ELF-1 (cell line): ENCODE measurements at places on chromosomes 2 and 18.

- no peak for DNase-seq
Observed at GRCh38 chr18:12748671-12749070, 45.8 kb downstream of the PSMG2 start.

DNA sequence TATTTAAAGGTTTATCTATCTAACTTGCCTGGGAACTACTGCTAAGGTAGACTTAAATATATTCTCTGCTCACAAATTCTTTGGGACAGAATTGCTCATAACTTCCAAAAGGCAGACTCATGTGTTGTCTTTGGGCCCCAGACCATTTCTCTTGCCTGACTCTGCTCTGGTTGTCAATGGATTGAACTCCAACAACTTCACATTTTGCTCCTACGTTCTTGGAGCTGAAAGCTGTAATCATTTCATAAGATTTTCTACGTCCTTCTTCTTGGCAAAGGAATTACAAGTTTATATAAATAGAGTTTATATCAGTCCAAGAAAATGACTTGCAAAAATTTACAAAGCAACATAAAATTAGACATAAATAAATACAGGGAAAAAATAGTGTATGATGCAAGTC is 32.9 kb upstream of the PPM1B start:
- no peak for DNase-seq

DNA sequence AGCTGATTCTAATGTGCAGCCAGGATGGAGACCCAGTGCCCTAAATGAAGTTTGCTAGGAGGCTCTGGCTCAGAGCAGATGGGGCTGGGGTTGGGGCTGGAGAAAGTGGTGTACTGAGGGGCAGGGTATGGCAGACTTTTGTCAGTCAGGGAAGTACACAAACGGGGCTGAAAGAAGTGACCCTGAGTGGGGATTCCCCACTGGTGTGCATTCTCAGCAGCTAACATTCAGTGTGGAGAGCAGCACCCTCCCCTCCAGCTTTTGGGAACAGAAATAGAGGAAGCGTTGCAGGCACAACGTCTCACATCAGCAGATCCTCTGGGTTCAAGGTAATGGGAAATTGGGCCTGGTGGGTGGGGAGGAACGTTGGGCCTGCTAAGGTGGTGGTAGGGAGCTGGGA is 89.1 kb upstream of the GCFC2 start:
- DNase-seq = no peak

GRCh38 chr2:172885996-172886395 is 150.4 kb downstream of the RAPGEF4 start:
- DNase-seq = no peak

- DNase-seq = no peak
Observed at GRCh38 chr2:146987996-146988395, 856.8 kb upstream of the ACVR2A start.

DNA sequence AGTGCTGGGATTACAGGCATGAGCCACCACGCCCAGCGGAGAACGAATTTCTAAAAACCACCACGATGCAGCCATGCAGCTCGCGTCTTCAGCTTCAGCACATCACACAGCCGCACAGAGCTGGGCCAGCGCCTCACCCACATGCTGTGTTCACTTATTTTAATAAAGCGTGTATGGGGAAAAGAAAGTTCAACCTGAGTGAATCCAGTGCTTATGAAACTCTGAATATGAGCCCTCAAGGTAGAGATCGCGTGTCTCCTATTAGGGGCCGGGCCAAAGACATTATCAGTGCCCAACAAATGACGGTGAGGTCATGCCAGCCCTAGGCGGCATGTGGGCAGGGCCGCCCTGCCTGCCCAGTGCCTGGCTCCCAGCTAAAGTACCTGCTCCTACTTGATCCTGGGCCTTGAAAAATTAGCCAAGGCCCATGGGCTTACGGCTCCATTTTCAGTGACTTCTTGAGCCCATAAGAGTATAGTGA is 44.3 kb downstream of the SPRED2 start:
- DNase-seq = no peak

- DNase-seq = no peak
Observed at GRCh38 chr2:112033600-112033999, 21.5 kb upstream of the TMEM87B start.

DNA sequence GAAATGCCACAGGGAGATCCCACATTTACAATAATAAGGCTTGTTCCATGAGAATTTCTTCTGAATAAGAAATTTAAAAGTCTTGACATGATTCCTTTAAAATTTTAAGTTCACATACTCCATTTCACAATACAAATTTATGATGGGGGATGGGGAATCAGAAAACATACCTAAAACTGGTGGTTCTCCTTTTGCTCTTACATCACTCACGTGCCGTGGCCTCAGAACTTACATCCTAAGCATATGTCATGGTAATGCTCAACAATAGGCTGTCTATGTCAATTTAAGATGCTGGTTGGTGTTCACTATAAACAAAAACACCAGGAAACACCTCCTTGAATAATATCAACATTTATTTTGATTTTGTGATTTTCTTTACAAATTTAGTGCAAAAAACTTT is 12.8 kb downstream of the UPP2 start:
- no peak for DNase-seq

DNA sequence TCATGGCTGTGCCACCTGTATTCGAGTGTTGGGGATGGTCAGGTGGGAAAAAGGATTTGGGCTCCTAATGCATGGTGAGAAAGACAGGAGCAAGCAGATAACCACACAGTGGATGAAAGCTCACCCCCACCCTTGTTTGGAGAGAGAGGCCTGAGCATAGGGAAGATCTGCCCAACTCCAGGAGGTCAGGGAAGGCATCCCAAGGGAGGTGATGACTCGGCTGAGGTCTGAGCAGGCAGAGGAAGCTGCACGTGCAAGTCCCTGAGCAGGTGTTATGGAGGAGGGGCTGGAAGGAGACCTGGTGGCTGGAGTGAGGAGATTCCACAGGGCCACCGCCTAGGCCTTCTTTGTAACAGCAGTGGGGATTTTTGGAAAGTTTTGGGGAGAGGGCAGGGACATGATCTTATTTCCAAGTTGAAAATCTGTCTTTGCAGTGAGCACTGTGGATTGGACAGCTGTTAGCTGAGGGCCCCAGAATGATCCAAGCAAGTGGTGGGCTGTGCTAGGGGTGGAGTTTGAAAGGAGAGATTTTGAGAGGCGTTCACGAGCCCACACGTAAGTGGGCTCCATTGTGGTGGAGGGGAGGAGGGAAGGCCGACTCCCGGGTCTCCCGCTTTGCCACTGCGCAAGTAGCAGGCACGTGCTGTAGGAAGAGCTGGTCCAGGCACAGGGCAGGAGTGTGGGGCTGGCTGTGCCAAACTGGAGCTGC is 228.5 kb downstream of the GLI2 start:
- no peak for DNase-seq

DNA sequence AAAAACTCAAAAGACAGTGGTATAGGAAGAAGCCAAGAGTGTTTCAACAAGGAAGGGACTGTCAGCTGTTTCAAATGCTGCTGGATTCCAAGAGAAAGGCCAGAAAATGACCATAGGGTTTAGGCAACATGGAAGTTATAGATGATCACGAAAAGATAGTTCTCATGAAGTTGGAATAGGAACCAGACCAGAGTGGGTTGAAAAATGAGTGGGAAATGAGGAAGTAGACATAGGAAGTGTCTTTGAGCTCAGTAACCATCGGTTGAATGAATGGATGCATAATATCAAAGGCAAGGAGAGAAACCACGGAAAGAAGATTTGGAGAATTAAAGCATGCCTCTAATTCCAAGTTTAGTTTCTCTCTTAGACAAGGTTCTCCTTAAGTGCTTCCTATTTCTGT is 1.3 kb downstream of the NCAPH start:
- DNase-seq = no peak

DNA sequence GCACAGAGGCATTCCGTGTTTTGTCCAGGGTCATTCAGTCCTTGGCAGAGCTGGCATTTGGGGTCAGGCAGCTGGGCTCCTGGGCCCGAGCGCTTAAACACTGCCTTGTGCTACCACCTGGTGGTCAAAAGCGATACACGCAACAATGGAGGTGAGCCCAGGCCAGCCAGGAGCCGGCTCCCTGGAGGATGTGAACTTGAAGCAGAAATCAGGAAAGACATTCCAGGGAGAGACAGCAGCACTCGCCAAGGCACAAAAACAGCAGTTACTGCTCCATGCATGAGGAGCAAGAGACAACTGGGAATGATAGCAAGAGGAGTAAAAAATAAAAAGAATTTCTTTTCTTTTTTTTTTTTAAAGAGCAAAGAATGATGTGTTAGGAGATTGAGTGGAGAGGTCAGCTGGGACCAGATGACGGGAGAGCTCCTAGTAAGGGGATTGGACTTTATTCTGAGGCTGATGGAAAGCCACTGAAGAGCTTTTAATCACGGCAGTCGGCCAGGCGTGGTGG is 20.7 kb downstream of the SCYGR8 start:
- DNase-seq = peak; percentile 91

DNA sequence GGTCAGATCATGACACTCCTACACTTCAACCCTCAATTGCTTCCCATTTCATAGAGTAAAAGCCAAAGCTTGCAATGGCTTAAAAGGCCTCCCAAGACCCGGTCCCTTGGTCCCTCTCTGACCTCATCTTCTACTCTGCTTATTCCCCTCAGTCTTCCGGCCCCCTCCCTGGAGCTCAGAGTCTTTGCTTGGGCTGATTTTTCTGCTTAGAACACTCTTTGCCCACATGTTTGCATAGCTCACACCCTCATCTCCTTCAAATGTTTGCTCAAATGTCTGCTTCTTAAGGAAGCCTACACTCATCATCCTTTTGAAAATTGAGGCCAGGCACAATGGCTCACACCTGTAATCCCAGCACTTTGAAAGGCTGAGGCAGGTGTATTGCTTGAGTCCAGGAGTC is 65.6 kb upstream of the CAPN13 start:
- DNase-seq = no peak

- peak; percentile 23 for DNase-seq
Observed at GRCh38 chr2:17301437-17301836, 216.8 kb downstream of the RAD51AP2 start.

DNA sequence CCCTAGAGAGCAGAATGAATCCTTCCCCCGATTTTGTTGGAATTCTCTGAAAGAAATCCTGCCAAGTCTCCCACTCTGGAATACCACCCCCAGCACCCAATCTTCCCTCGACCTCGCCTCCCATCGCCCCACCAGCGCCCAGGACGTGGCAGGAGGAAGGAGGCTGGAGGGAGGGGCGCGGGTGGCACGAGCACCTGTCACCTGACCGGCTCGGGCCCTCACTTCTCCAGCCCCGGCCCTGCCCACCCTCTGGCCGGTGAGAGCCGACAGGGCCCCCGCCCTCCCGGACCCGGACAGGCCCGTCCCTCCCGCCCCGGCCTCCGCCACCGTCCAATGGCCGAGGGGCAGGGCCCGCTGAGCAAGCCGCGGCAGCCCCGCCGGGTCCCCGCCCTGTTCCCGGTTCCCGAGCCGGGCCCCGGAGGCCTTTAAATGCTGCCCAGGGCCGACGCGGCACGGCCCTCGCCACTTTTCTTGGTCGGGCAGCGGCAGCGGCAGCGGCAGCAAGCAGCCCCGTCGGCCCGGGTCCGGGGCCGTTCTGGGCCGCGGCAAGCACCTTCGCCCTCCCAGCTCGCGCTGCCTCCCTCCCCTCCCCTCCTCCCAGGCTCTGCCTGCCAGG is at the start of gene LGALSL:
LGALSL (plus strand) TSS at position 393 of the 616 bp plus-strand sequence. CDS start 384 bp downstream, outside the sequence.
- DNase-seq = peak; percentile 72

GRCh38 chr2:16100006-16100405 is 159.7 kb downstream of the MYCN start:
- DNase-seq = peak; percentile 50

DNA sequence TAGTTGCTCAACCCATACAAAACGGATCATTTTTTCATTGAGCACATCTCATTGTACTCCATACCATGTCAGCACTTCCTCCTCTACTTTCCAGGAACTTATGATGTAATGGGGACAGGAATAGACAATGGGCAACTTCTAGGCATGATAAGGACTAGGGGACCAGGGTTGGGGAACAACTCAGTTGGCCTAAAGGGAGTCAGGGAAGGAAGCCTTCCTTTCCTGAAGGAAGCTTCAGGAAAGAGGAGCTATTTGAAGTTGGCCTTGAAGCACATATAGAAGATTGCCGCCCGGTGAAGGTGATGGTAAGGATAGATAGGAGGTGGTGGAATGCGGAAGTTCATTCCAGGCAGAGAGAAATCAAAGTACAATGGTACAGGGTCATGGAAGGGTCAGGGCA is 283.9 kb downstream of the SLC8A1 start:
- DNase-seq = no peak

GRCh38 chr2:241096979-241097378 is 5.1 kb downstream of the MTERF4 start:
- DNase-seq = no peak

DNA sequence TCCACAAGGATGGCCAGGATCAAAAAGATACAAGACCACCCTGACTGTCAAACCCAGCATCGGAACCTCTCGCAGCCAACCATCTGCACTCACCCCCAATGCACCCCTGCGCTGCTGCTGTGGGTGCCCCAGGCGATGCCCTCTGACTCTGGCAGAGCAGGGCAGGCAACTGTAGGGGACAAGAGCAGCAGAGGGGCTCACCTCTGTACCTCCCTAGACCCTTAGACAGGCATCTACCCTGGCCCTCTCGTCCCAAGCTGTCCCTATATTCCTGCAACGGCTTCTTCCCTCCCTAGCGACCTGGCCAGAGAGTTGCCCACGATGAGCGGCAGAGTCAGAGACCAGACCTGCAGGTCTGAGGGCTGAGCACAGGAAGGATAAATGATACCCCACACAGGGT is 128.2 kb downstream of the HDAC4 start:
- DNase-seq = no peak

GRCh38 chr2:20929721-20930120 is 106.8 kb upstream of the LDAH start:
- DNase-seq = no peak

GRCh38 chr2:226790011-226790410 is 9.6 kb downstream of the IRS1 start:
- no peak for DNase-seq

- DNase-seq = no peak
Observed at GRCh38 chr2:179939259-179939658, 67.8 kb downstream of the CWC22 start.

- DNase-seq = no peak
Observed at GRCh38 chr2:151056870-151057269, 204.8 kb downstream of the RBM43 start.

DNA sequence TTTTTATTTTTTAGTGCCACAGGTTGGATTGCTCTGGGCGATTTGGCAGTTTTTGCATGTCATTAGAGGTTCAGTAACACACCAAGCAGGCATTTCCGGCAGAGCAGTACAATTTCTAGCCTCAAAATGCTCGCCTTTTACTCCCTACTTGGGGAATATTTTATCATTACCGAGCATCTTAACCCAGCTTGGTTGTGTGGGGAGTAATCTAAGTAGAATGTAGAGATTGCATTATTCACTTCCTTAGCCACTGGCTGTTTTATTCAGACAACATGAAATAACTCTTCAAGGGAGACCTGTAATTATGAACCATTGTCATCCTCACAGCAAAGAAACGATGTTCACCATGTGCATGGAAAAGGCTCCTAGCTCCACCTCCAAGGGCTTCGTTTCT is 13.1 kb downstream of the GRP start:
- no peak for DNase-seq

GRCh38 chr2:120445449-120446143 is 99.7 kb downstream of the INHBB start:
- DNase-seq = no peak

DNA sequence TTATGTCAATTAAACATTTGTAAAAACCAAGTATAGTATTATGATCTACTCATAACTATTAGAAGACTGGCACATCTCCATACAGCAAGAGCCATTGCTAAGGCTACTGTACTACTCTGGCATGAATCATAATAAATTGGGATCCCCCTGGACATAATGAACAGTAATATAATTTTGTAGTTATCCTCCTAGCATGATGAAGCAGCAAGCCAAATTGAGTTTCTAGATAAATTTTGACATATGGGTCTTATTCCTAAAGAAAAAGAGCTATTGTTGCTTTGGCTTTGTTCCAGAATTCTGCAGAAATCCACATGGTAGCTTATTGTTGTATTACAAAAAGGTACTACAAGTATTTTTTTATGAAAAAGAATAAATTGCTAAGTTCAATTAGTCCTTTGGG is 204.3 kb downstream of the CAMKMT start:
- DNase-seq = no peak
